ENCODE measurements at places on chromosomes 5 and 9.

GRCh38 chr9:115461280-115461679, 343.3 kb upstream of the TNC start:
- DNase-seq = no peak

DNA sequence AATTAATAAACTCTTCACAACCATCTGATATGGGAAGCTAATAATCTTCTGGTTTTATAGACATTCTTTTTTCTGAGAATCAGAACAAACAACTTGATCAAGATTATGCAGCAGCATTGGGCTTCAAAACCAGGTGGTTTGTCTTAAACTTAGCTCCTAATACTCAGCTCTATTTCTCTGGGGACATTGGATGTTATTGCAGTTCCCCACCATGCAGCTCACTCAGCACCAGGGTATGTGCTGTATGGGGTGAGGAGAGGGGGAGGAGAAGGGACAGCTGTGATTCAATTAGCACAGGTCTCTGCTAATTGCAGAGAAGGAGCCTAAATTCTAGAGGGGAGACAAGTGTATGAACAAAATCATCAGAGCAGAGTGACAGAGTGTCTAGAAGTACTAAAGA, 210.7 kb upstream of the TNC start:
- DNase-seq = no peak

GRCh38 chr9:75539523-75539922, 350.9 kb upstream of the PCSK5 start:
- no peak for DNase-seq

DNA sequence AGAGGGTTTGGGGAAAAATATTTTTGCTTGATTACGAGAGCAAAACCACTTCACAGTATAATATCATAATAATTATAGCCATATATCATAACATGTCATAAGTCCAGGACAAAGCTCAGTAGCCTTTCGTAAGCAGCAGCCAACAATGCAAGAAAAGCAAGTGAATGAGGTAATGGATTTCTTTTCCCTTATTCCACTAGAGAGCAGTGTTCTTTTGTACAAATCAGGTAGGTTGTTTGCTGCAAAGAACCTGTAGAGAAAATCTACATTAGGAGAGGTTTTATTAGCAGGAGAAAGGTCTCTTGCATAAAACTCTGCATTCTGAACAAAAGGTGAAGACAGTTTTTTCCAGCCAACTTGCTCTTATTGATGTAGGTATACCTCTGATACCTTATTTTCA, 1033.4 kb downstream of the TLE4 start:
- DNase-seq = peak; percentile 1

- DNase-seq = no peak
Observed at GRCh38 chr5:175159956-175160355, 284.0 kb downstream of the DRD1 start.

GRCh38 chr9:115191667-115192066, 73.7 kb upstream of the TNC start:
- no peak for DNase-seq

DNA sequence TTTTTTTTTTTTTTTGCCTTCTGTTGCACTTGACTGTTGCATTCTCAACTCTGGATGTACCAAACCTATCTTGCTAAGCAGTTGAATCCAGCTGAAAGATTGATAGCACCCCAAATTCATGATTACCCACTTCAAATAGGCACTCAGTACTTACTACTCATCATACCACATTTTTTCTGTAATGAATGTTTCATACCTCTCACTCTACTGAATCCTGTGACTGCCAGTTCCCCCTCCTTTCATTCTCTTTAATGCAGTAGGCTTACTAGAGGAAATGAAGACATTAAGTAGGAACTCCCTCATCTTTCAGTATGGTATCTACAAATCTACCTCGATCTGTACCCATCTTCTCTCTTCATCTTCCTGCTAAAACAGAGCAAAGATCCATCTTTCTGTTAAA, 6.8 kb downstream of the INVS start:
- no peak for DNase-seq

Data from H7 (cell line).